ENCODE measurements at places on chromosomes 4 and X.

DNA sequence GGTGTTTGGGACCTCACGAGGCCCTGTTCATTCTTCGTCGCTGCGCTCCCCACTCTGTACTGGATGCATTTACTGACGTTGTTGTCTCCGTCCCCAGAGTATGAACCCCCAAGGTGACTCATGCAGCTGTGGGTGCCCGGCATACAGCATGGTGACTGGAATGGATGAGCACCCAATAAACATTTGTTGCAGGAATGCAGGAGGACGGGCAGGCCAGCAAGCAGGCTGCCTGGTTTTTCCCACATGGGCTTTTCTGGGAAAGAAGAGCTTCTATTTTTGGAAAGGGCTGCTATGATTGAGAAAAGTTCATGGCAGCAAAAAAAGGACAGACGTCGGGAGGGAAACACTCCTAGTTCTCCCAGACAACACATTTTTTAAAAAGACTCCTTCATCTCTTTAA, 893 bp upstream of the SOD3 start:
- DNase-seq: no peak

GRCh38 chr4:92317047-92317446, 13.3 kb downstream of the GRID2 start:
- DNase-seq: no peak

GRCh38 chrX:11266573-11267003, 26.6 kb upstream of the AMELX start:
- no peak for DNase-seq

DNA sequence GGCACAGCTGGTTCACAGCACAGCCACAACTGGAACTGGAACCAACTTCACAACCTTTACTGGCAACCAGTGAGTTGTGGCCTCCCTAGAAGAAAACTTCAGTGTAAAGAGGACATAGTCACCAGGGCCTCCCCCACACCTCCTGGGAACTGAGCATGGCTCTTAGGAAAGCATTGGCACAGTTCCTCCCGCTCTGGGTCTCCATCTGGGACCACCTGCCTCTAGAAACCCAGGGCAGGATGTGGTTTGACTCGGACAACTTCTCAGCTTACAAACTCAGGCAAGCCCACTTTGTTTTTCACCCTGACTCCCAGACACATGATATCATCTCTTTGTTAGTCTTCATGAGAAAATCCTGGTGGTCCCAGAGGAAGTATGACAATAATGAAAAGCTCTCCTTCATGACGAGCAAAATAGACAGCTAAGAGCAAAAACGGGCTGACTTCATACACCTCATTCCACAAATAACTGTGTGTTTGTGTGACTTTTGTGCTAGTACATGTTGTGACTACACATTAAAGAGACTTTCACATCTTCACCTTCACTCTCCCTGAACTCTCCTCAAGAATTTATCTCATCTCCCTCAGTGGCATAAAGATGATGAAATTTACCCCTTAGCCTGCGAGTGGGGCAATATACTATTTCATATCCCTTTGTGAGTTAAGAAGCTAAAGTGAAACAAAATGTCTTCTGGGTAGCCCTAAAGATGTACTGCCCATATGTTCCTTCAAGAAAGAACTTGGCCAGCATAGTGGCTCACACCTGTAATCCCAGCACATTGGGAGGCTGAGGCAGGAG, 75.4 kb downstream of the SH3KBP1 start:
- no peak for DNase-seq

- no peak for DNase-seq
Observed at GRCh38 chr4:30753316-30753715, 33.1 kb downstream of the PCDH7 start.

Measured in nucleus accumbens (tissue), 56 donors.